ENCODE measurements at places on chromosomes 16 and 17.

DNA sequence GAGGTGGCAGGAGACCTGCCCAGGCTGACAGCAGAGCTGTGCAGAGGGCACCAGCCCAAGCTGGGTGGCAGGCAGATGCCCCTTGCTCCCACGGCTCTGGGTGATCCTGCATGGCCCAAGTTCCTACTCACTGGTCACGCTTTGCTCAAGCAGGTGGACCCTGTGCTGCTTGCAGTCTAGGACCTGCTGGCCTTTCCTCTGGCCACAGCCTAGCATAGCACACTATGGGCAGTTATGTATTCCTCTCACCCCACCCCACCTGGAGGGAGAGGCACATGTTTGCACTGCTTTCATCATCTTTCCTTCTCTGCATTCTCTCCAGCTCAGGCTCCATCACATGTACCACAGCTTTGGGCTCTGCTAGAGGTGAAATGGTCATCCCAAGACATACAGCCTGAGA, 19.6 kb upstream of the SREBF1 start:
- no peak for DNase-seq

DNA sequence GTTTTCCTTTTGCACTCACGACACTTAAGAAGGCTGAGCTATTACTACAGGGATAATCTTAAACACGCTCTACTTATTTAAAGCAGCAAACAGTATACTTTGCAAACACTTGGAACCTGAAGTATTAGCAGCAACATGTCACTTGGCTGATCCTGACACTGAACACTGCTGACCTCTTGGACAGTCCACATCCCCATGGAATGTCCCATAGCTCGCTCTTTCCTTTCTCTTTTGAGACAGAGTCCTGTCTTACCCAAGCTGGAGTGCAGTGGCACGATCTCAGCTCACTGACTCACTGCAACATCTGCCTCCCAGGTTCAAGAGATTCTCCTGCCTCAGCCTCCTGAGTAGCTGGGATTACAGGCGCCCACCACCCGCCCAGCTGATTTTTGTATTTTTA, 26.4 kb downstream of the SMYD4 start:
- no peak for DNase-seq

DNA sequence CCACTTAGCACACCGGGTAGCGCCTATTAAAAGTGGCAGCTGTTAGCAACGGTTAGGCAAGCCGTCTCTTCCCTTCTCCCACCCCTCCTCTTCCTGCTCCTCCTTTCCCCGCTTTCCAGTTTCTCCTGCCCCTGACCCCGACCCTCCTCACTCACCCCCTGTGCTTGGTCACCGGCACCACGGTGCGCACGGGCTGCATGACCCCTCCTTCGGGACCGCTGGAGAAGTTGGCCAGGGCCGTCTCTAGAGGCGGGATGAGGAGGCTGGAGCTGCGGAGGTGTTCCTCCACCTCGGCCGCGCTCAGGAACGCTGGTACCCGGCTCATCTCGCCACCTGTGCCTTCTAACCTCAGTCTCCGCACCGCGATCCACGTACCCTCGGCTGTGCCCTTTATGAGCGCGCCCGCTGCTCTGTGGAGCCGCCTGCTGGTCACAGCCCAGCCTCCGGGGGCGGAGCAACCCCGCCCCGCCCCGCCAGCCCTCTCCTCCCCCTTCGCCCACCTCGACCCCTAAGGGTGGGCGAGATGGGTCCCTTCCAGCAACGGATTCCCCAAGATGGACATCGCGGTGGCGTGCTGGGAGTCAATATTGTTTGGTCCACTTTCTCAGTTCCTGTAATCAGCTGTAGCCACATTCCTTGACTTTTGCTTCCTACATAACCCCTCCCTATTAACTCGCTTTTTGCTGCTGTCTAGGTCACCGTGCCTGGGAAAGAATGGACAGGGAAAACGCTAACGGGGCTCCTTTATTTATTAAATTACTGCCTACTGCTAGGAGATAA, at the start of gene CRYM:
Gene CRYM, minus strand, starts transcription at position 364 of the 780 bp plus-strand sequence. Its CDS starts 39 bp downstream, at position 325.
- peak; percentile 42 for DNase-seq

- no peak for DNase-seq
These were observed 106.3 kb upstream of the CRHR1 start for GRCh38 chr17:45677770-45678169.

Measured in activated CD4-positive, alpha-beta T cell treated with anti-CD3 and anti-CD28 coated beads for 24 hours (primary cell).